ENCODE measurements at places on chromosomes 13 and 19.

- no peak for DNase-seq
Observed at GRCh38 chr13:70333752-70334151, 225.5 kb upstream of the KLHL1 start.

DNA sequence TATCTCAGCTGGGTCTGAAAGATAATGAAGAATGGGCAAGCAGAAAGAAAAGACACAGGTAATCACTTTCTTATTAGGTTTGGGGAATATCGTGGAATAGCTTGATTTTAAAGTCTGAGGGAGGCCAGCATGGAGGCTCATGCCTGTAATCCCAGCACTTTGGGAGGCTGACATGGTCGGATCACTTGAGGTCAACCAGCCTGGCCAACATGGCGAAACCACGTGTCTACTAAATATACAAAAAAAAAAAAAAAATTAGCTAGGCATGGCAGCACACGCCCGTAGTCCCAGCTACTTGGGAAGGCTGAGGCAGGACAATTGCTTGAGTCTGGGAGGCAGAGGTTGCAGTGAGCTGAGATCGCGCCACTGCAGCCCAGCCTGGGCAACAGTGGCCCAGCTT is 1.5 kb upstream of the PAFAH1B3 start:
- no peak for DNase-seq

GRCh38 chr19:19591133-19591825 is 27.2 kb downstream of the PBX4 start:
- DNase-seq: peak; percentile 88

DNA sequence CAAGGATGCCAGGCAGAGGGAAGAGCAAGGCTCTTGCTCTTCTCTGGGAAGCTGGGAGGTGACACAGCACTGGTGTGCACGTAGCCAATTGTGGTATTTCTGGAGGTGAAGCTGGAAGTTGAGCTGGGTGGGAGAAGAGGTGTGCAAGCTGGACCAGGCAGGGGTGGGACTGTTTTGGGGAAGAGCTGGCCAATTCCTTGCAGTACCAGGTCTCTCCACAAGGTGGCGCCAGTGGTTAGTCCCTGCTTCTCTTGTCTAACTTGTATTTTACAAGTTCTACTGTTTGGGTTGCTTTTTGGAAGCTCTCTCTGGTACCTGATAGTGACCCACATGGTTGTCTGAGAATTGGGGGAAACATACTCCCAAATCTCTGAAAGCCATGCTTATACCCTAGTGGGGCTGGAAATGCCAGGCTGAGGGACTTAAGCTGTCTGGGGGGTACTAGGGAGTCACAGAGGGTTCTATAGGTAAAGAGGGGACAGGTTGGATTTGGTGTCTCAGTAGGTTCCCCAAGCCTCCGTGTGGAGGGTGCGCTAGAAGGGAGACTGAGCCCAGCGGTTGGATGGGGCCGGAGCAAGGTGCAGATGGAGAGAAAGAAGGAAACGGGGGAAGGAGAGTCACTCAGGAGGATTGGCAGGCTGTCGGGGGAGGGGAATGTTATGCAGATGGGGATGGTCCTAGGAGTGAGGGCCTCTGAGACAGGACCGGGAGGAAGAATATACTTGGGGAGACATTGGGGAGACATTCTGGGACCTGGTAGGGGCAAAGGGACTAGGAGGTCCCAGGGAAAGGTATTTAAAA is 3.0 kb downstream of the HPN start:
- peak; percentile 23 for DNase-seq

- no peak for DNase-seq
Observed at GRCh38 chr19:58217069-58217481, 11.6 kb upstream of the ZNF544 start.

DNA sequence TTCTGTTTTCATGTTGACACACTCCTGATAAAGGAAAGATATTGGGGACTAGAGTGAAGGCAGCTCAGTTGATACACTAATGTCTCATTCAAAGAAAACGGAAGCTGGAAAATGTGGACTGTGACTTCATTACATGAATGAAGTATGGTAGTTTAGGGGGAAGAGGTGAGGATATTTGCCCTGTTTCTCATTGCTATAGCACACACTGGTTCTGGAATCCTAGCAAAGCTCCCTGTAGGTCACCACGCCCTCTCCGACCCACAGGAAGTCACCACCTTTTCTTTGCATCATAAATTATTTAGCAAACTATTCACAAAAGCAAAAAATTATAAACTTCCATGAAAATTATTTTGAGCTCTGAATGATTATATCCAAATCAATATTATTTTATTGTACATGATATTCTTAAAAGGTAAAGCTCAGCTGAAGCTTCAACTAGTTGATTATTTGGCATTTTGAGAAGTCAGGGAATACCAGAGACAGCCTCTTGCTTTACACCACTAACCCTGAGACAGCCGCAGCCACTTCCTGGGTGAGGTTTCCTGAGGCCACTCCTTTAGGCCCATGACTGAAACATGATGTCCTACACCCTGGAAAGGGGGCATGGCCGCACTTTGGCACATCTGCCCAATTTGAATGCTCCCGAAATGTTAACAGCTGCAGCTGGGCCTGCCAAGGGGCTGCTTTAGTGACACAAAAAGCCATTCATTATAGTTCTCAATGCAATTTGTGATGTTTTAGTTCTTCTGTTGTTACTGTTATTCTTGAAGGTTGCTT is 50.0 kb upstream of the WDFY2 start:
- no peak for DNase-seq

- DNase-seq: no peak
Observed at GRCh38 chr13:45479661-45480060, 14.9 kb downstream of the COG3 start.

- no peak for DNase-seq
Observed at GRCh38 chr19:33299051-33299688, 3.2 kb downstream of the CEBPA start.

GRCh38 chr19:35178701-35179100 is 24.2 kb downstream of the FXYD5 start:
- DNase-seq: no peak

DNA sequence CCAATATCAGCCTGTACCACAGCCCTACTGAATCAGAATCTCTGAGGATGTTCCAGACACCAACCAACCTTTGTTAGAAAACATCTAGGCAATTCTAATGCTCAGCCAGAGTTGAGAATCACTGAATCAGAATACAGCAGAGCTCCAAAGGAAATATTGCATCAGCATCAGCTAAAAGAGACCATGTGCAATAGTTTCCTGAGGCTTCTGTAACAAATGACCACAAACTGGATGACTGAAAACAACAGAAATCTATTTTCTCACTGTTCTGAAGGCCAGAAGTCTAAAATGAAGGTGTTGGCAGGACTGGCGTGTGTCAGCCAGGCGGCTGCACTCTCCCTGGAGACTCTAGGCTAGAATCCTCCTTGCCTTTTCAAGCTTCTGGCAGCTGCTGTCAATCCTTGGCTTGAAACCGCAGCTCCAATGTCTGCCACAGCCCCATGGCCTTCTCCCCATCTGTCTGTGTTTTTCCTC is 1.2 kb upstream of the DCT start:
- no peak for DNase-seq

GRCh38 chr13:94330552-94331071 is 148.9 kb downstream of the DCT start:
- DNase-seq: no peak

GRCh38 chr19:16135430-16136127 is 7.9 kb upstream of the HSH2D start:
- no peak for DNase-seq

- no peak for DNase-seq
Observed at GRCh38 chr19:5994405-5995165, 16.6 kb upstream of the RANBP3 start.

DNA sequence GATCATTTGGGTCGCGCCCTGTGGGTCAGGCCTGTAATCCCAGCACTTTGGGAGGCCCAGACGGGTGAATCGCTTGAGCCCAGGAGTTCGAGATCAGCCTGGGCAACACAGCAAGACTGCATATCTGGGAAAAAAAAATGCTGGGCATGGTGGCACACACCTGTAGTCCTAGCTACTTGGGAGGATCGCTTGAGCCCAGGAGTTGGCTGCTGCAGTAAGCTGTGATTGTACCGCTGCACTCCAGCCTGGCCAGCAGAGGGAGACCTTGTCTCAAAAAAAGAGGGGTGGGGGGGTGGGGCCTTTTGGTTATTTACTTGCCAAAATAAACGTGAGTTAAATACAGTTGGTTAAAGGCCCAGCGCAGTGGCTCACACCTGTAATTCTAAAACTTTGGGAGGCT is 9.8 kb upstream of the ZNF544 start:
- no peak for DNase-seq

- no peak for DNase-seq
Observed at GRCh38 chr19:4624301-4624700, 15.0 kb upstream of the TNFAIP8L1 start.

GRCh38 chr19:16136185-16136999 is 7.1 kb upstream of the HSH2D start:
- no peak for DNase-seq

DNA sequence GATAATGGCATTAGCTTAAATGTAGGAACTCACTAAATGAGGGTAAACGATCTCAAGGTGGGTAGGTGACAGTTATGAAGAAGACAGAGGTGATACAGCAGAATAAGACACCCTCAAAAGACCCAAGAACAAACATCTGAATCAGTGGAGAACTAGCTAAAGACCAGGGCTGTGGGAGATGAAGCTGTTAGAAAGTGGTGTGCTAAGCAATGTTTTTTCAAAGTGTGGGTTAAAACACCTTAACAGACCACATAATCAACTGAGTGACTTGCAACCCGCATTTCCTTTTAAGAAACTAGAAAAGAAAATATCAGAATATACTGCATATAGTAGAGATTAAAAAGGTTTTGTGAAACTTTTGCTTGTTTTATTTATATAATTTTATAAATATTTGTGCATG is 70.0 kb downstream of the ZDHHC20 start:
- no peak for DNase-seq

DNA sequence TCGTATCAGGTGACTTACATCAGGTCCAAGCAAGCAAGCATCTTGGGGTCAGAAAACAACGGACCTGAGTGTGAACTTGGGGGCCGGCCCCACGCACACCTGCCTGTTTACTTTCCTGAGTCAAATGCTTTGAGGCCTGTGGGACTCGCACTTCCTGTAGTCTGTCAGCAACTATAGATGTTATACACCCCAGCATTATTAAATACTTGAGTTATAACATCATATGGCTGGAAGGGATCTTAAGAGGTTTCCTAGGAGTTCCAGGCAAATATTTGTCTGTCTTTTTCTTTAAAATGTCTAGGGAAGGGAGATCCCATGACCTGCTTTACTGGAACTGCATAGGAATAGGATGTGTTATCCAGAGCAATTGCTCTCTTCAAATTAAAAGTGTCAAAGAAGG is 280.6 kb downstream of the SHISA2 start:
- no peak for DNase-seq

DNA sequence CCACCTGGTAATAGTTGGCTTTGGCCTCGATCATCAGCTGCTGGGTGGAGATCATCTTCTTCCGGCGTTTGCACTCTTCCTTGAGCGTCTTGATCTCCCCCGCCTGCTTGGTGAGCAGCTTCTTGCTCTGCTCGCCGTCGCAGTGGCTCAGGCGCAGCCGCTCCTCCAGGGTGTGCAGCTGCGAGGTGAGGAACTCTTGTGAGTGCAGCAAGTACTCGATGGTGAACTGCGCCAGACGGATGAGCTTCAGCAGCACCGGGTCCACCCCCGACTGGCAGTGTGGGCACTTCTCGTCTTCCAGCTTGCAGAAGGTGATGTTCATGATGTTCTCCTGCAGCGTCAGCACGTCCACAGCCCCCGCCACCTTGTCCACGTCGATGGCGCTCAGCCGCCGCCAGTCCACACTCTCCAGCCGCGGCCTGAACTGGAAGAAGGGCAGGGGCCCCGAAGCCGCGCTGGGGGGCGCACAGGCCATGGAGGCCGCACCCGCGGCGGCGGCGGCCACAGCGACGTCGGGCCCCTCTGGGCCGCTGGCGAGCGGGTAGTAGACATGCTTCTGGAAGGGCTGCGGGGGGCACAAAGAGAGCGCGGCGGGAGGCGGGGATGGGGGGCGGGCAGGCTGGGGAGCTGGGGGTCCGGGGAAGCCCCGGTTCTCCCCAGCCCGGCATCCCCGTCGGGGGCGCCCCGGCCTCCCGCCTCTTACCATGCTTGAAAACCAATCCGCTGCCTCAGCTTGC is 3.0 kb downstream of the DZIP1 start:
- no peak for DNase-seq

DNA sequence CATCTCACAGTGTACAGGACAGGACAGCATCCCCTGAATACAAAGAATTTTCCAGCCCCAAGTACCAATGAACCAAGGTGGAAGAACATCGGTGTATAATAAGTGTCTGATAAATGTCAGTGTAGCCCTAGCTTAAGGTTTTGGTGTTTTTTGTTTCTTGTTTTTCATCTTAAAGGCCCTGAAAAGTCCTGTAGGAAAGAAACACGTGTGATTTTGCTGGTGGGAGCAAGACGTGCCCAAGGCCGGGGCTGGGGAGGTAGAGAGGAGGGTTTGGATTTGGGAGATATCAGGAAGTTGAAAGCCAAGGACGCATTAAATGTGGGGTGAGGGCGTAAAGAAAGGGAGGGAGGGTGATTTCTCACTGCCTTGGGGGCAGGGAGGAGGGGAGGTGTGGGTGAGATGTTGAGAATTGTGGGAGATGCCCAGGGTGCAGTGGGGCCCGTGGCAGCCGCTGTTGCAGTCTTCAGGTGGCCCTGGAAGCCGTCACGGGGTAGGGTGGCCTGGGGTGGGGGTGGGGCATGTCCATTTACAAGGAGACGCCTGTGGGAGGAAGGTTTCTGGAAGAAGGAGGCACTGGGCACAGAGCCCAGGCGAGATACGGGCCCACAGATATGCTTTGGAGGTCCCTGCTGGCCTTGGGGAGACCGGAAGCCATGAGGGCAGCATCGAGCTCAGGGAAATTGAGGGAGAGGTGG is 6.7 kb downstream of the CAMSAP3 start:
- DNase-seq: no peak

- DNase-seq: no peak
Observed at GRCh38 chr13:87674247-87674738, 3.1 kb downstream of the SLITRK5 start.

- no peak for DNase-seq
Observed at GRCh38 chr19:8307400-8307964, 676 bp downstream of the CD320 start.

GRCh38 chr19:7690779-7691258 is 10.2 kb downstream of the TRAPPC5 start:
- no peak for DNase-seq

GRCh38 chr19:8611877-8612806 is 1.6 kb upstream of the ADAMTS10 start:
- DNase-seq: no peak

DNA sequence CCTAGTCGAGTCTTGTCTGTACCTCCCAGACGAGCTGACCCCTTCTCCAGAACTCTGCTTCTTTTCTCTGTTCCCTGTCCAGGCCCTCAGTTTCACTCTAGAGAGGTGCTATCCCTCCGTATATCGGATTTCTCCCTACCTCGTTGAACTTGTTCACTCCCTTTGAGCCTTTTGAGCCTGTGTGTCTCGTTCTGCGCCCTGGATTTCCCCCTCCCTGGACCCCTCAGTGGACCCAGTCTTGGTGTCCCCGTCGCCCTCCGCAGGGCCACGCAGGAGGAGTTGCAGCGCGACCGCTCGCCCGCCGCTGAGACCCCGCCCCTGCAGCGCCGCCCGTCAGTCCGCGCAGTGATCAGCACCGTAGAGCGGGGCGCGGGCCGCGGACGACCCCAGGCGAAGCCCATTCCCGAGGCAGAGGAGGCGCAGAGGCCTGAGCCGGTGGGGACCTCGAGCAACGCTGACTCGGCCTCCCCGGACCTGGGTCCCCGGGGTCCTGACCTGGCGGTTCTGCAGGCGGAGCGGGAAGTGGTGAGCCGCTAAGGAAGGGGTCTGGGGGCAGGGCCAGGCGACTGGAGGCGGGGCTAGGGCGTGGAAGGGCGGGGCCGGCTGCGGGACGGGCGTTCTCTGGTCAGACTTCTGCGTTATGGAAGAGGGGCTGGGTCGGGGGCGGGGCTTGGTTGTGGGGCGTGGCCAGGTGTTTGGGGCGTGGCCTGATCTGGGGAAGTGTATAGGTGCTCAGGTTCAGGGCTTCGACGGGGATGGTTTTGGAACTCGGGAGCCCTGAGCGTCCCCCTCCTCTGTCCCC is 5.5 kb downstream of the EPS8L1 start:
- peak; percentile 83 for DNase-seq
